GM04504 (cell line): ENCODE measurements at places on chromosomes 16 and 17.

DNA sequence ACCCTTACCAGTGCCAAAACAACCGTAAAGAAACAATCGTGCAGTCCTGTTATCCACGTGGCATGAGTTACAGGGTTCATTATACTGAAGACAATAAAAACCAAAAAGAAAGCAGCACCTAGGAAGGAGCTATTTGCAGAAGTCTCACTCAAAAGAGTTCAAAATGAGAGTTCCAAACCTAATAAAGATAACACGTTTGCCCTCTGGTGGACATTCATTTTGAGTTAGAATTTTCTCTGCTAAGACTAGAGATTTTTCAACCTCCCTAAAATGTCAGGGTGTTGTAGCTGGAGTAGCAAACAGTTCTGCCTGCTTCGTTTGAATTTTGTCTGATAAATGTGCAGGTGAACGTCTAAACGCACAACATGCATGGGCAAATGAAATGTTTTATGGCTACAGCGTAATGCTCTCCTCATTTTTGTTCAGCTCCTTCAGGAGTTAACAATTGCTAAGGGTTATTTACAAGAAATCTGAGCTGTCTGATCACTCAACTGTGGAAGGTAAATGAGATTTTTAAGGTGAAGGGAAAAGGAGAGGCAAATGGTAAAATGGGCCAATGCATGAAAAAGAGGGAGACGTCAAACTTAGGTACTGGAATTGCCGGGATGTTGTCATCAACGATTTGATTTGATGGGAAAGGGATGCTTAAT lies 1067.9 kb upstream of the EEF2KMT start:
- no peak for DNase-seq

DNA sequence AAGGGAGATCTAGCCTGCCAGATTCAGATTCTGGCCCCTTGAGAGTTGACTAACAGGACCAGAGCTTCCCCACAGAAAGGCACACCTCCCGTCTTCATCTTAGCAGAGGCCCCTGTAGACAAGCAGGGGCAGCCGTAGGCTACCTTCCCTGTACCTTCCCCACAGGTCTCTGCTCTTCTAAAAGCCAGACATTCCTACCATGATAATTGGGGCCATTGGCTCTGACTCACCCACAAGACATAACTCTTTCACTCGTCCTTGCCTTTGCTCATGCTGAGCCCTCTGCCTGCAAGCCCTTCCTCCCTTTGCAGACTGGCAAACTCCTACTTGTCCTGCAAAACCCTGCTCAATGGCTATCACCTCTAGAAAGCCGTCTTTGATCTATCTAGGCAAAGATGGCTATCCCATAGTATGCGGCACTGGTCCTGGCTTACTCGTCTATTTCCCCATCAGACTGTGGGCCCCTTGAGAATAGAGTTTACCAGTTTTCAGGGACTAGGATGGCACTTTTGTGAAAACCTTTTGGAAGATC lies 43.8 kb downstream of the PIMREG start:
- no peak for DNase-seq

DNA sequence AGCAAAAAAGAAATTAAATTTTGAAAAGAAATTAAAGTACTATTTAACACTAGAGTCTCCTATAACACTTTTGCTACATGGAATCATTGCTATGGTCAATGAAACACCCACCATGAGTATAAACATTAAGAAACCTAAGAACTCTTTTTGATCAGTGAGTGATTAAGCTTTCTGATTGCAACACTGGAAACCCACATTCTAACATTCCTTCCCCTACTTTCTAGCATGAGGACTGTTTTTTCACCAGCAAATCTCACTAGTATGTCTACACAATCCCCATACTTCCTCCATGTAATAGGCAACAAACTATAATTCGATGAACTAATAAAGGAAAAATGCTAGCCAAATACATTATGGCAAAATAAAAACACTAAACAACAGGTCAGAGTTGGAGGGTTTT lies 54.7 kb downstream of the SKAP1 start:
- DNase-seq = peak; percentile 17

- no peak for DNase-seq
These were observed 2.2 kb downstream of the HID1 start for GRCh38 chr17:74970395-74970794.

DNA sequence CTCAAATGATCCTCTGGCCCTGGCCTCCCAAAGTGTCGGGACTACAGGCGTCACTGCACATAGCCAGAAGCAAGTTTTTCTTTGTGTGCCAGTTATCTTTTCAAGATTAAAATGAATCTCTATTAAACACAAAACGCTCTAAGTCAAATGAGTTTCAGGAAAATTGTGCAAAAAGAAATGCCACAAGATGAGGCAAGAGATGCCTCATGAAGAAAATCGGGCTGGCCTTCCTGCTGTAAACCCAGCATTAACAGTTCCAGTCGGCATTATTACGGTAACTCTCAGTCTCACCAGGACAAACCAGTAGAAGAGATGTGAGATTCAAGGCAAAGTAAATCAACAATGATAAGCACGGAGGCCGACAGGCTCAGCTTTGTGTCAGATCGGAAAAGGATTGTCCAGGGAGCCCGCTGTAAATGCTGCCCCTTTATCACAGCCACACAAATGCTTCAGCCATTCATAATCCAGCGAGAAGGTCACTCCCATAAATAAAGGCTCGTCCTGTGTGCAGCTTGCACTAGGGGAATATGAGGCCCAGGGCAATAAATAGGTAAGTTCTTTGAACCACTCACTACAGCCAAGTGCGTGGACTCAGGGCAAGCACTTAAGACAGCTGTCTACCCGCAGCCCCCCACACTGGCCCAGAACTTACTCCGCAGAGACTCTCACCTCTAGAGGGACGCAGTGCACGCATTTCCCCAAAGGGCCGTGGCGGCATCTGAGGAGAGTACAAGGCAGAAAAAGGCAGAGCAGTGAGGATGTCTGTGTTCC lies 27.2 kb downstream of the NPLOC4 start:
- no peak for DNase-seq

GRCh38 chr16:88383401-88384221 lies 852 bp downstream of the ZNF469 start:
- peak; percentile 42 for DNase-seq

DNA sequence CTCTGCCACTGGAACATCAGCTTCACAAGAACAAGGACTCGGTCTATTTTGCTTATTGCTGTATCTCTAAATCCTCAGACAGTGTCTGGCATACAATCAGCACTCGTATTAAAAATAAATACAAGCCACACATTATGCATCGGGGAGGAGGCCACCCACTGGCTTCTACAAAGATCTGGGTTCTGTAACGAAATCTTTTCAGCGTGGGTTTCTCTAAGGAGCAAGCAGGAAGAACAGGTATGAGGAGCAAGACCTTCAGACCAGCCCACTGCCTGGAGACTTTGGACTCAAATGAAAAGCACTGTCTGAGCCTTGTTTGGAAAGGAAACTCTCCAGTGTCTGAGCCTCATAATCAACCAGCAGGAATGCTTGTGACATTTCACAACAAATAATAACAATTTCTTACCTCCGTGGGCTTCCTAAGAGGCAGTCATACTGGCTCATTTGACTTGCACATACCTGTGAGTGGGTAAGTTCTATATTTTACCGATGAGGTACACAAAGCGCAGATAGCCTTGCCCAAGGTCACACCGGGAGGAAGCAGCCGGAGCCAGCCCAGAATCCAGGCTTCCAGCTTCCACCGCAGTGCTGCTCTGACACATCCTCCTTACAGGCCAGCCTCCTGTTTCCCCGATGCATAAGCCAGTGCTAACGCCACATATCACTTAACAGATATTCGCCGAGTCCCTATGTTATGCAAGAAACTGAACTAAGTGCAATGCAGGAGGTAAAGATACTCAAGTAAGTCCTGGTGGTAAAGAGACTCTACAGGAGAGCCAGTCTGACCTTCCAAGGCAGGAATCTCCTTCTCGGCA lies 118.6 kb upstream of the TNRC6C start:
- DNase-seq = no peak

GRCh38 chr16:89191033-89191900 lies 9.1 kb downstream of the SLC22A31 start:
- no peak for DNase-seq

DNA sequence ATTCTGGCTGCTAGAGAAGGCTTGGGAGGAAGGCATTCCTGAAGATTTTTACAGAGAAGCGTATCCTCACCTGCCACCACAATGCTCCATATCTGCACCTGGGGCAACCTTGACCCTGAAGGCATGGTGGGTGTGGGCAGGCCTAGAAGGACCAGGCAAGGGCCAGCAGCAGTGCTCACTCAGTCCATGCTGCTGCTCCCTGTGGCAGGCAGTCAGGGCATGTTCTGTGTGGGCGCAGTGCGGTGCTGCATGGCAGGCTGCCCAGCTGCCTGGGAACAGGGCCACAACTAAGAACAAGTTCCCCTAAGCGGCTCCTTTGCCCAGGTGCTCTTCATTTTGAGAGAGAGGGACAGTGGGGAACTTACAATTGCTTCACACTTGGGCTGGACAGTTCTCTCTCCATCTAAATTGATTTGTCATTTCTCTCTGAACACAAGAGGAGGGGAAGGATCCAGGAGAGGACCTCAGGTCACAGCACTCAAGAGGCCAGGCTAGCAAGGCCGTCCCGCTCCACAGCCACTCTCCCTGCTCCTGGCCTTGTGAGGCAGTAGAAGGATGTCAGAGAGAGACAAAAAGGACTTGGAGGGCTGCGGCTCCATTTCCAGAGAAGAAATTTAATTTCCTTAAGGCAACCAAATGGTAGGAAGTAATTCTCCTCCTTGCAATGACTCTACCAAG lies 158.8 kb downstream of the AATF start:
- no peak for DNase-seq

DNA sequence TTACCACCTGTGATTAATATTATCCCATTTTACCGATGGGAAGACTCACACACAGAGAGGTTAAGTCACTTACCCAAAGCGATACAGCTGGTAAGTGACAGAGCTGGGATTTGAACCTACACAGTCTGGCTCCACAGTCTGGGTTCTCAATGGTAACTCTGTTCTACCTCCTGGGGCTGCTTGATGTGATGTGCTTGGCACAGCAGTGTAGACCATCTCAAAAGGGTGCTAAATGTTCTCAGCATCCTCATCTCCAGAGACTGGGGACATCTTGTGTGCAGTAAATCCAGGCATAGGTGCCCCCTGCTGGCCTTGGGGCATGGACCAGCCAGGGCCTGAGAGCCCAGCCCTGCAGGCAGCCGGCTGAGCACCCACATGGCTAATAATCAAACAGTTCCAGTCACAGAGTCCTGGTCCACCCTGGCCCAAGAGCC lies 15.4 kb upstream of the KATNB1 start:
- DNase-seq = no peak

- DNase-seq = no peak
These were observed 378.0 kb downstream of the SLC39A11 start for GRCh38 chr17:72714357-72714966.
